Iris pigment epithelial cell (primary cell): ENCODE measurements at places on chromosomes 2 and 18.

DNA sequence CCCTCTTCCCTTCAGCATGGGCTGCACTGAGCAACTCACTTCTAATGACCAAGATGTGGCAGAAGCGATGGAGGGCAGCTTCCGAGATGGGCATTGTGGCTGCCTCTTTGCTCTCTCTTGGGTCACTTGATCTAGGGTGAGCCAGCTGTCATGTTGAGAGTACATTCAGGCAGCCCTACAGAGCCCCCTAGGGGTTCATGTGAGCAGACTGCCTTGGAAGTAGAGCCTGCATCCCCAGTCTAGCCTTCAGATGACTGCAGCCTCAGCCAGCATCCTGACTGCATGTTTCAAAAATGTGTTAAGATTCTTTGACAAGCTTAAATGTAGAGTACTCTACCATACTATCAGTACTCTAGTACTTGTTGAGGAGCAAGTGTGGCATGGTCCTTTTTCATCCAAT, 143.9 kb downstream of the NCK2 start:
- peak; percentile 35 for DNase-seq

DNA sequence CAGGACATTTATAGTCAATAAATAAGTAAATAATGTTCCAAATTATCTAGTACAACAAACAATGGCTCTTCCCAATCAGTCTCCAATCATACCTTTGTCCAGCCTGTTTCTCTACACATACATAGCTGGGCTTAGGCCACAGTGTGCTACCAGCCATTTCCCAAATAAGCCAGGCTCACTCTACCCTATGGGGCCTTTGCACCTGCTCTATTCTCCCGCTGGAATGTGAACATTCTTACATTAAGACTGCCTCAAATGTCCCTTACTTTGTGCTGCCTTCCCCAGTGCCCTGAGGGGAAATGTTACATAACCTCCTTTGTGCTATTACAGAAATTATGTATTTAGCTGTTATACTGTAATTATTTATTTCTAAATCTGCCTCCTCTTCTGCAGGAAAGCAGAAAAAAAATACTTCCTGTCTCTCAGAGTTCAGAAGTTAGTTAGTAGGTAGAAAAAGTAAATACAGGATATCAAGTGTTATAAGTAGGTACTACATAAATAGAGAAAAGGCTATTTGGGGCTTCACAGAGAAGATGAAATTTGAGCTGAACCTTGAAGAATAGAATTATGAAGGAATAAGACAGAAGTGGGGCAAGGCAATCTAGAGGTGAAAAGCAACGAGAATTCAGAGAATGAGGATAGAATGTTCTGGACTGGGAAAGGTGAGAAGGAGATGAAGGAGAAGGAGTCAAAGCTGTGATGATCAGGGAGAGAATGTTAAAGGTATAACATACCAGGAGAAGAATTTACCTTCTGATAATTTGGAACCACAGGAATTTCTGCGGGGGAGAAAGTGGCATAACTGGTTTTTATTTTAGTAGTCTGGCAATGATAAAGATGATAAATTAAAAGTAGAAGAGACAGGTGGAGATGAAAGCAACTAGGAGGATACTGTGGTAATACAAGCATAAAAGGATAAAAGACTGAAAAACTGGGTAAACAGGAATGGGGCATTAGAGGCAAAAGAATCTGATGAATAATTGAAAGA, 37.0 kb downstream of the ROCK1 start:
- no peak for DNase-seq

DNA sequence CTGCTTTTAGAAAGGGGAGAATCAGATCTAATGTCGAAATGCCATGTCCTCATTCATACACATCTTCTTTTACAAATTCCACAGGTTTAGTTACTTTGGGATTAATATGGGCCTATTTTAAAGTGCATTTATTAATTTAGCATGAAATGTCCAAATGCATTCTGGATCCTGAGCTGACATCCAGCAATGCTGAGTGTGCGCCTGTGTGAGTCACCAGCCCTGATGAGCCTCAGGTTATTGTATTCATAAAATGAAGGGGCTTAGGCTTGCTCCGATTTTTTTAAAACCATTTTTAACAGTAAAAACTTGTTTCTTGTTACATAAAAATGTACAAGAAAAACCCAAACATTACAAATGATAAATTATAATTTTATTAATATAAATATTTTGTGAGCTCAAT, 94.1 kb downstream of the SH3YL1 start:
- DNase-seq = no peak

DNA sequence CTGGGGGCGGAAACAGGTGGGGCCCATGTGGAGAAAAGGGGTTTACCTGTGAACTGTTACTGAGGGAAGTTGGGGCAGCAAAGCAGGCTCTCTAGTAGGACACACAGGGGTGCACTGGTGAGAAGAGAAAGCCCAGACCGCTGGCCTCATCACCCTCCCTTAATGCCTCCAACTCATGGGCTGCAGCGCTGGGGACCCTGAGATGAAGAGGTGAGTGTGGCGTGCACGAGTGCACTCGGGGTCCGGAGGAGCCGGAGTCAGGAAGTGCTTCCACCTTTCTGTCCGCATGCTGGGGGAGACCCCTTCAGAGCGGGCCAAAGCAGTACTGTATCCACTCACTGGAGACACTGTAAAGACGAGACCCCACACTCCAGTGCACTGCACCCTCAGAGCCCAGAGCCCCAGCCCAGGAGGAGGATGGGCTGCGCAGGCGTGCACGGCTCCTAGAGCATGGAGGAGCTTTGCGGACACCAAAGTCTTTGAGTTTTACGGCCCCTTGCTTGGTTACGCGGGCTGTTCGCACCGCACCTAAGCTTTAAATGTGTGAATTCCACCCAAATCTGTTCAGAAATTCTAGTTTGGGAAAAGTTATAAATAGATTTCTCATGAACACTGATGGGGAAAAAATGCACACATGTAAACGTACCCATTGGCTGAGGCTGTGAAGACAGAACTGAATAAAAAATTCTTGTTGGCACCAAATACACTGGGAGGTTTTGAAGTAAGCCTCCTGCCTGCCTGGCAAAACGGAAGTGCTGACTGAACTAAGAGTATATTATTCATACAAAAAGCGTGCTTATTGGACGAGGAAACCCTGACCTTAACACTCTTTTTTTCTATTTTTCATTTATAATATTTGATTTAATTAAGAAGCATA, 45.4 kb upstream of the PPP4R1 start:
- DNase-seq = no peak

GRCh38 chr2:99660616-99661406, 171.0 kb upstream of the REV1 start:
- DNase-seq = no peak
